ENCODE measurements at places on chromosomes 16 and 17. TPM values are rescaled to one million over a fixed set of nuclear protein-coding genes. Genes with fewer than 3 reads are reported as not detected.
A peak's percentile ranks its signal among the peaks of the same experiment; 100 is the strongest.

MYH13 gene
- not detected for total RNA-seq

DNA sequence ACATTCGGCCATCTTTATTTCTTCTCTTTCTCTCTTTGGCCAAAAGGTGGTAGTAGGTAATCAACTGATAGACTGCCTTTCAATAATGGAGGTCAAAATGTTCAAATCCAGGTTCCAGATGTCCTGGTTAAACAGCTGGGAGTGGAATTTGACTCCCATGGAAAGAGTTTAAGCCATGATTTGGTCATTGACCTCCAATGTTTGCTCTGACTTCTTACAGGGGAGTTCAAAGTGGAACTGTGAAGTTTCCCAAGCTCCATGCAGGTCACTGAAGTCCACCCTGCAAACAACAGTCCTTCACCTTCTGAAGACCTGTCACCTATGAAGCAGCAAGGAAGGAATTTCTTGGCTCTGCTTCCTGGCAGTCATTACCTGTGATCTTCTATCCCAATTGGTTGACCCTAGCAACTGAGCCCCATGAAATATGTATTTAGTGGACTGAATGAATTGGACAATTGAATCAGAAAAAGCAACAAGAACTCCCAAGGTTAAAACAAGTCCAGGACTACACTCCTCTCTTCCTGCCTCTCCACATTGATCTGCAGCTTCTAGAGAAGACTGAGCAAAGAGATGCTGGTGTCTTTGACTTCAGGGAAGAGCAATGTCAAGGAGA is 28.0 kb upstream of the SOX9 start:
- DNase-seq = no peak

DNA sequence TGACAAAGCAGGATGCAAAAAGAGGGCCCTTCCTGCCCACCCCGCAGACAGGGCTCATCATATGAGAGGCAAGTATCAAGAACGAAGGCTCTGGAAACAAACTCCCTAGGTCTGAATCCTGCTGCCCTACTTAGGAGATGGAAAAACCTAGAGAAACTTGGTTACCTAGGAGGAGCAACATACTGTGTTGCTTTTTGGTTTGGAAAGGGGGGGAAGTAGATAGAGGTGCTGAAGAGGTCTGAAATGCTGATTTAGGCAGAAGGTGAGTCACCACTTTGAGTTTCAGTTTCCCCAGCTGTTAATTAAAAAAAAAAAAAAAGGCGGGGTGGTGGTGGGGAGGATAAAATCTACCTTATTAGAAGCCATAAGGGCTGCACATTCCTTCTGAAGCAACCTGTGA is 1.5 kb downstream of the N4BP1 start:
- peak; percentile 80 for DNase-seq

DNA sequence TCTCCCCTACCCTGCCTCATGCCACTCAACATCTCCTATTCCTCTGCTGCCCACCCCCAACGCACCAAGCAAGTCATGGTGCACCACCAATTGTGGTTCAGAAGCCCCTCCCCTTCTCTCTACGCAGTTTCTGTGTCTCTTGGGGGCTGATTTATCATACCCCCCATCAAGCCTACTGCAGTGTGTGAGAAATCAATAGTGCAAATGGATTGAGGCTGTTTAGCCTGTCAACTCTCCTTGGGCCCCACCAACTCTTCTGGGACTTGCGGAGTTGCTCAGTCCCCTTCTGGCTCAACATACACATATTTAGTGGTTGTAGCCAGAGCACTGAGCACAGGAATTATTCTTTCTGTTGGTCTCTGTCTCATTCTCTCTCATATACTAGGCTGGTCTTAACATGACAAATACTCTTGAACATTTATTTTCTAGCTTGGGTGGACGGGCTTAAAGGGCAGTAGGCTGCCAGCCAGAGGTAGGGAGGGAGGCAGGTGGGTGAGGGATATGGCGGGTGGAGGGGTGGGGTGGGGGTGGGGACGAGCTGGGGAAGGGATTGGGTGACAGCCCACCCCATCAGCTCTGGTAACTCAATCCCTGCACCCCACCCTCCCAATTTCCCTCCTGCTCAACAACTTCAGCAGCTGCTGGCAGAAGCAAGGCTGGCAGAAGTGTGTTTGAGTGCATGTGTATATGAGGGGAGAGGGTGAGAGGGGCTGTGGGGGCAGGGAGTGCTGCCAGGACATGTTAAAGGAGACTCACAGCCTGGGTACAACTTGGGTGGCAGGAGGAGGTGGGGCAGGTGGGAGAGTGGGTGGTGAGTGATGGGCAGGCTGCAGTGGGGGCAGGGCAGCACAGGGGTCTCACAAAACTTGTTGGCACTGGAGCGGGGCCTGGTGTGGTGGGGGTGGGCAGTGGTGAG is 4.9 kb downstream of the RARA start:
- peak; percentile 57 for DNase-seq

GRCh38 chr17:40218006-40218739 is 931 bp upstream of the WIPF2 start:
- DNase-seq = no peak

All from bronchial epithelial cell (primary cell).